ENCODE measurements at places on chromosomes 1 and 21.

DNA sequence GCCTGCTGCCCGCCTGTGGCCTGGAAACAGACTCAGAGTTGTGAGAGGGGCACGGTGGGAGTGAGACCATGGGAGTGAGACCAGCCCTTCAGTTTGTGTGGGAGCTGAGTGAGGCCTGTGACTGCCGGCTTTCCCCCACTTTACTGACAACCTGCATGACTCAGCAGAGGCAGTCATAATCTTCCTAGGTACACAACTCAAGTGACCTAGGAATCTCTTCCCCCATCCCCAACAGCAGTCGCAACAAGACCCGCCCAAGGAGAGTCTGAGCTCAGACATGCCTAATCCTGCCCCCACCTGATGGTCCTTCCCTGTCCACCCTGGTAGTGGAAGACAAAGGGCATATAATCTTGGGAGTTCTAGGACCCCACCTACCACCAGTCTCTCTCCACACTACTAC, 44.2 kb downstream of the KLHL20 start:
- DNase-seq, result no peak

DNA sequence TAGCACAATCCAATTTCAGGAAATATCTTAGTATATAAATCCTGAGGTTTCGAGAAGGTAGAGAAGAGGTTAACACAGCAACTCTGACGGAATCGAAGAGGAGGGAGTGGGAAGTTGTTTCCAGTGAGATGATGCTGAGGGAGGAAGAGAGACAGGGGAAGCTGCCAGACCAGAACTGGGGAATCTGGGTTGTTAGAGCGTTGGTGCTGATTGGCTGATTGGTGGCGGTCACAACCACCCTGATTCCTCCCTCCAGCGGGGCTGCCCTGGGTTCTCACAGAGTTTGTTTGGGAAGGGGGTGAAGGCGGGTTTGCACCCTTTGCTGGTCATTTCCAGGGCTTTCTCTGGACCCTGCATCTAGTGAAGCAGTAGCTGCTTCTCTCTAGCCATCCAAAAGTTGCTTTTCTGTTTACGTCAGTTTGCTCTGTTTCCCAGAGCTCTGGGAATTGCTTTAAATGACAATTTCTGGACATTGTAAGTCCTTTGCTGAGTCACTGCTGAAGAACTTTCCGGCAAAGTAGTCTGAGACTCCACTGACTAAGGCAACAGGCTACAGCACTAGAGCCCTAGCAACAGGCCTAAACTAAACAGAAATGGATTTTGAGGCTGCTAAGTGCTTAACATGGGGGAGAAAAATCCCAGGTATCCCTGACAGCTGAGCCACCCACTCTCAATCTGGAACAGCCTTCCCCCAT, 90.1 kb downstream of the TENT5C start:
- DNase-seq, result no peak

DNA sequence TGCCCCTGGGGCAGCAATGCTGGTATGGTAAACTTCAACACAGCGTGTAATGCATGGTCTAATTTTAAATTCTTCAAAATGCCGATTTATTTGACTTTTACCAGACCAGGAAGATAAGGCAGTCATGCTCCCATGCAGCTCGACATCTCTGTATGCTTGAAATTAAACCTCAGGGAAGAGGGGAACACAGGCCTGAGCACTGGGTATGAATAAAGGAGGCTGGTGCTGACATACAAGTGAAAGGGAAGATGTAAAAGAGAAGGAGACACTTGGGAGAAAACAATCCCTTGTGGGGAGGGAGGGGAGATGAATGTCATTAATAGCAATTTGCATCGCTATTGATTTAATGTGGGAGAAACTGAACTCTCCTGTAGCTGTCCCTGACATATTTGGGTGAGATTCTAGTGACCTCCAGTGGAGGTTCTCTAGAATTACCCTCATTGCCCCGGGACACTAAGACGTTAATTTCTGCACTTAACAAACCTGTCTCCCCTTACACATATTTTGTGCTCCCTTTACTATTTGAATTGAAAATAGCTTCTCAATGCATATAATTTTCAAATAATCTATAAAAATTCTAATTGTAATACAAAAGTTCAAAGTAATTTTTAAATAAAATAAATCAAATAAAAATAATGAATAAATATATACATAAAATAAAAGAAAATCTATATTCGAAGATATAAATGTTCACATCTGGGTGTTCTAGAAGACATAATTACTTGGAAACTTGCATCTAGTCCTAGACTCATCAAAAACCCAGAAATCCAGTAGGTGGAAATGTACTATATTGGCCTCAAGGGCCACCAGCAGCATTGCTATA, 283.1 kb downstream of the LMX1A start:
- DNase-seq, result no peak

- no peak for DNase-seq
Observed at GRCh38 chr1:57345916-57346315, 77.9 kb downstream of the DAB1 start.

GRCh38 chr1:121586369-121587229, 401.8 kb downstream of the SRGAP2C start:
- DNase-seq, result no peak

- no peak for DNase-seq
Observed at GRCh38 chr1:221621683-221622082, 120.2 kb downstream of the DUSP10 start.

- no peak for DNase-seq
Observed at GRCh38 chr1:58585166-58585565, 8.1 kb upstream of the TACSTD2 start.

- no peak for DNase-seq
Observed at GRCh38 chr1:51515982-51516648, 3.0 kb downstream of the EPS15 start.

DNA sequence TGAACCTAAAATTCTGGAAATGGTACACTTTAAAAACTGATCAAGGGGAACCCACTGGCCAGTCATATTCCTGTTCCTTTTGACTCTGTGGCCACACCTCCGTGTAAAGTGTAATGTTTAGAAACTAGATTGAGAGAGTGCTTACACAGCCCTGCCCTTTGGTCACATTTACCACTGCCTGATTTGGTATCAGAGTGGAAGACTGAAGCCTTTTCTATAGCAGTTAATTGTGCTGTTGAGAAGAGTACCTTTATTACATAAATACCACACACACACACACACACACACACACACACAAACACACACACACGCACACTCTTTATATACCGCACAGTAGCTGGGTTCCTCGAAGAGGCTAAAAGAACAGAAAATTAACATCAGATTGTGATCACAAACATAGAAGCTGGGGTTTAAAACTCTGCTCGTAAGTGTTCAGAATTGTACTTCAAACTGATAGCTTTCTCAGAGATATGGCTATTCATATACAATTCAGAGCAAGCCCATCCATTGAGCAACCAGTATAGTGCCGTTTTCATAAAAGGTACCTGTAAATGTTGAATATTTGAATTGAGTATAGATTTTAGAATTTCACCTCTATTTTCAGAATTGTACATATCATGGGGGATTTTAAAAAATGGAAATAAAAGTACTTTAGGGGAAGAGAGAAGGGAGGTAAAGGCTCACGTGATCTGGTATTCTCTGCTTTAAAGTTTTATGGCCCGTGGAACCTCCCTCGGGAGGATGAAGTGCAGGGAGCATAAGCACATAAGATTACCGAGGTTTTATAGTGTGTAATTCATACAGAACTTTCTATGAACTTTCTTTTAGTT, 37.5 kb downstream of the CAMTA1 start:
- DNase-seq, result no peak

GRCh38 chr1:117030271-117030877, 28.8 kb downstream of the CD101 start:
- DNase-seq, result no peak

GRCh38 chr1:1143636-1144035, 27.7 kb upstream of the C1orf159 start:
- DNase-seq, result no peak

DNA sequence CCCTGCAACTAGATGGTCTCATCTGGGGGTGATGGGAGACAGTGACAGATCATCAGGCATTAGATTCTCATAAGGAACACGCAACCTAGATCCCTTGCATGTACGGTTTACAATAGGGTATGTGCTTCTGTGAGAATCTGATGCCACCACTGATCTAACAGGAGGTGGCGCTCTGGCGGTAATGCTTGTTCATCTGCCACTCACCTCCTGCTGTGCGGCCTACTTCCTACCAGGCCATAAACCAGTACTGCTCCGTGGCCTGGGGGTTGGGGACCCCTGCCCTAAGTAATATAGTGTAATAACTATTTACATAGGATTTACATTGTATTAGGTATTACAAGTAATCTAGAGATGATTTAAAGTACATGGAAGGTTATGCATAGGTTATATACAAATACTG, 134.9 kb downstream of the CLEC20A start:
- no peak for DNase-seq

DNA sequence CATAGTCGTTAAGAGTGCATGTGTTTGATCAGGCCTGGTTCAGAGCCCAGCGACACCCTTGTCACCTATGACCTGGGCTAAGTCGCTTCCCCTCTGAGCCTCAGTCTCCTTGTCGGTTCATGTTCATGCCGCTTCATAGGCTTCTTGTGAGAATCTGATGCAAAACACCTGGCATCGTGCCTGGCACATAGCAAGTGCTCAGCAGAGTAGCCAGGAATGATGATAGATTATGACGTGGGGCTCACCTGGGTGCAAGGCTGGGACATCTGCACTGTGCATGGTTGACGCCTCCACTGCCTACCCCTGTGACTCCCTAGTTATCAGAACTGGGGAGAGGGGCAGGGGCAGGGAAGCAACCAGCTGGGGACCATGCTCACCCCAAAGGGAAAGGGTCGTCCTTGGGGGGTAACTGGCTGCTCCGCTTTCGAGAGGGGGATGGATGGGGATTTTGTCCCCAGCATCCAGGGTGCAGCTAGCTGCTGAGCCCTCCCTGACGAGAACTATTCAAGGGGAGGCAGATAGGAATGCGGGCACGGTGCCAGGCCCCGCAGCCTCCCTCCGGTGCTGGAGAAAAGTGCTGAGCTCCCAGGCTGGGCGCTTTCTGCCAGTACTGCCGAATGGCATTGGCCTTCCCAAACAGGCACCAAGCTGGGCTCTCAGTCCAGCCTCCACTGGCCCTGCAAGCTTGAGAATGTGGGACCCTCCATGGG, 9.3 kb downstream of the EFHD2 start:
- no peak for DNase-seq

DNA sequence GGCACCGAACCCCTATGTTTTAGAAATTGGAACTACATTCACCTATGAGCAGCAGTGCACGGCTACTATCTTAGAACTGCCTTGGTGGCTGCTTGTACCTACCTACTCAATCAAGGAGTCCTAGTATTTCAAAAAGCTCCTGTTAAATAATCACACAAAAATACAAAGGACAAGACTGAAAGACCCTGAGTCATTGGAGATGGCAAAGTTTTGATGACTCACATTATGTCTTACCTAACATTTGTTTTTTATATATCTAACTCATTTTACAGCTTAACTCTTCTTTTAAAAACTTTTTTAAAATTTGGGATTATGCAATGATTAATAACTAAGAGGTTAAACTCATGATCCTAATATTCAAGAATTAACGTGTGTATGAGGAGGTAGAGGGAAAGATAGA, 1206.0 kb upstream of the TMPRSS15 start:
- DNase-seq, result no peak

- no peak for DNase-seq
Observed at GRCh38 chr1:192284927-192285326, 31.9 kb upstream of the RGS21 start.

DNA sequence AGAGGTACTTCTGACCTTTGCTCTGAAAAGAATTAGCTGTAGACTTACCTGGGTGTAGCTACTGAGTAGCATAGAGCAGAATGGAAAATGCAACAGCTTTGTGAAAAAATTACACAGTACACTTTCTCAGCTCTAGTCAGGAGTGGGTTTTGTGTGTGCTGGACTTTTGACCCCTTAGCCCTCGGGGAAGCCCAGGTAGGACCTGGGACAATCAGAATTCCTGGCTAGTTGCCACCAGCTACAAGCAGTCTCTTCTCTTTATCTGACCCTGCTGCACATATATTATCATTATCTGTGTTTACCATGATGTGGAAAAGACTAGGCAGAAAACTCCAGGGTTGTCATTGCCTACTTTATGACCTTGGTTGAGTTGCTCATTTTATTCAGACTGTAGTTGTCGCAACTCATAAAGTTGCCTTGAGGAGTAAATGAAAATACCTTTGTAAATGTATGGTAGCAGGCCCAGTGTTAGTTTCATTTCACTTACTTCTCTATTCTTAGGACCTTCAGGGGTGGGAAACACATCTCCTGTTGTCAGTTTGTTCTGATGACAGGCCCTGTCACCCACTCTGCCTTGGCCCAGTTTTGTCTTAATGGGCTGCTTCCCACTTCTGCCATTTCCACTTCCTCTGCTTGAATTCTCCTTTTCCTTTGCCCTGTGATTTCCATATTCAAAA, 5.4 kb downstream of the NEK7 start:
- no peak for DNase-seq

GRCh38 chr1:26323382-26323781, 5.6 kb downstream of the CD52 start:
- no peak for DNase-seq

- DNase-seq, result no peak
Observed at GRCh38 chr21:31087639-31088473, 49.6 kb upstream of the KRTAP19-8 start.

DNA sequence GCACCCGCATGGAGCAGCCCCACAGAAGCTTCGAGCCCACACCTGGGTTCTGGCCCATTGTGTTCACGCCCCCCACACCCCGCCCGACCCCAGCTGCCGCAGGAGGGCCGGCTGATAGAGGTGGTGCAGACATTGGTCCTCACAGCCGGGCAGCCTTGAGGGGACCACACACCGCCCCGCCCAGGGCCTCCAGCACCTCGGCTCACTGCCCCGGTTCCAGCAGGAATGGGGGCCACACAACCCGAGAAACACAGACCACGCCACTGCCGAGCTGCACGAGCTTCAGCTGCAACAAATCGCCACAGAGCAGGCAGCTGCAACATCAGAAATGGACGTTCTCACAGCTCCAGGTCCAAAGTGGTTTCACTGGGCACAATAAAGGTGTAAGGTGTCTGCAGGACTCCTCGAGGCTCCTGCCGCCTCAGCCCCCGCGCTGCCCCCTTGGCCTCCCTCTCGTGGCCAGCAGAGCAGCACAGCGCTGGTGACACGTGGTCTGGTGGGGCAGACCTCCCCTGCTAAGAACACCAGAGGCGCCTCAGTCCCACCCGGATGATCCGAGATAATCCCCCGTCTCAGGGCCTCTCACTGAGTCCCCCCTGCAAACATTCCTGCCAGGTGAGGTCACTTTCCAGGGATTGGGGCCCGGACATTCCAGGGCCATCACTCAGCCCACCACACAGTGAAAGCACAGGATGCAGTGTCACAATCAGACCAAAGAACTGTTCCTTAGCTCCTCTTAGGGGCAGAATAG, 62.3 kb upstream of the ADARB1 start:
- no peak for DNase-seq

GRCh38 chr1:198465201-198466144, 75.0 kb downstream of the ATP6V1G3 start:
- no peak for DNase-seq

DNA sequence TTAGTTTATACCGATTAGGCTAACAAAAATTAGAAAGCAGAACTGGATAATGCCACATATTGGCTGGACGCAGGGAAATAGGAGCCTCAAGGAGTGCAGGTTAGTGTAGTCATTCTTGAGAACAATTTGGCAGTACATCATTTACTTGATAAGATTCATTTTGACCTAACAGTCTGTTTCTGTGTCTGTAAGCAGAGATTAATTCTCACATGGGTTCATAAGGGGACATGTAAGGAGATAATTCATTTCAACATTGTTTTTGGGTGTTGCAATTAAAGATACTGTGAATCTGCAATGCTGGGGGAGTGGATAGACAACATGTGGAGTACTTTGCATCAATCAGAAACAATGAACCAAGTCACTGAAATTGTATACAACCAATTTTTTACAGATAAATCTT, 32.0 kb downstream of the AGO3 start:
- no peak for DNase-seq

- DNase-seq, result no peak
Observed at GRCh38 chr1:86948212-86948611, 33.8 kb downstream of the HS2ST1 start.

- no peak for DNase-seq
Observed at GRCh38 chr1:202085682-202086373, 36.9 kb upstream of the GPR37L1 start.
